ENCODE measurements at places on chromosomes 2 and 18.

GRCh38 chr2:182359027-182359989 lies 67.5 kb downstream of the PDE1A start:
- DNase-seq: no peak

DNA sequence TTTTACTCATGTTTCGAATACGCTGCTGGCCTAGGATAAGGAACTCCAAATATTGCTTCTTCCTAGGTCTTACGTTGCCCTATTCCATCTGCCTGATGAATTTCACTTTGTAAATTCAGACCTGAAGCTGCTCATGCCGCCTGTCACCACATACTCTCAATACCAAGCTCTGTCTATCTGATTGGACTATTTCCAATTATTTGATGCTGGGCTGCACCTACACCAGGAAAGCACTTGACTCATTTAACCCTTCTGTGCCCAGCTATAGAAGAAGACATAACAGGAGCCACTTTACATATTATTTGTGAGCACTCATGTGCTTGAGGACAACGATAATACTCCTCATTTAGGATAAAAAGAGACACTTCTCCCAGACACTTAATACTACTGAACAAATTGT lies 1293.9 kb upstream of the LRRTM1 start:
- DNase-seq: no peak

DNA sequence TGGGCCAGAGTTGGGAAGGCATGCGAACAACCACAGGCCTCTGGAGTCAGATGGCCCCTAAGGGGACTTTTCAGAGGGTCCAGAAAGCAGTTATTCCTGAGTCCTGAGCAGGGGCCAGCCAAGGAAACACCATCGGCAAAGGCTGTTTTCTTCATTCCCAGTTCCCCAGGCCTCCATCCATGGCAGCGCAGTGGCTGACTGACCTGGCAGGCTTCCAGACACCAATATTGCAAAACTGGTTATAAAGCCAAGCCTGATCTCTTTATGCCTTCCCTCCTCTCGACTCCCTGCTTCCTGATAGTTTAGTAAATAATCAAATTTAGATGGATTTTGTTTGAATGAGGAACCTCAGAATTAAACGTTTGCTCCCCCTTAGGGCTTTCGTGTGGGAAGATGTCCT lies 133.4 kb upstream of the ITGA6 start:
- DNase-seq: no peak

GRCh38 chr2:40155728-40156127 lies 296.2 kb downstream of the SLC8A1 start:
- DNase-seq: no peak

DNA sequence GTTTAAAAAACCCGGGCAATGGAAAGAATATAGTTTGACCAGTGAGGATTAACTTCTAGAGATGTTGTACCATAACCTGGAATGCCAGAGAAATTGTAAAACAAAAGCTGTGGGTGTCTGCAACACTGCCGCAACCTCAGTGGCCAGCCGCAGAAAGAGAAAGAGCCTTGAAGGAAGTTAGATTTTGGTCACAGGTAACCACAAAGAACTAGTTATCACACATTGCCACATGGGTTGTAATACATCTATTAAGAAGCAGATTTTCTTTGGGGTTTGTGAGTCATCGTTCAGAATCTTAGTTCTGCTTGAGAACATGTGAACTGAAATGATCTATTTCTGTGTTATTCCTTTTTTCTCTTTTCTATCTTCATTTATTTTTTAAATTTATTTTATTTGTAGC lies 222.9 kb upstream of the AGAP1 start:
- DNase-seq: peak; percentile 22

DNA sequence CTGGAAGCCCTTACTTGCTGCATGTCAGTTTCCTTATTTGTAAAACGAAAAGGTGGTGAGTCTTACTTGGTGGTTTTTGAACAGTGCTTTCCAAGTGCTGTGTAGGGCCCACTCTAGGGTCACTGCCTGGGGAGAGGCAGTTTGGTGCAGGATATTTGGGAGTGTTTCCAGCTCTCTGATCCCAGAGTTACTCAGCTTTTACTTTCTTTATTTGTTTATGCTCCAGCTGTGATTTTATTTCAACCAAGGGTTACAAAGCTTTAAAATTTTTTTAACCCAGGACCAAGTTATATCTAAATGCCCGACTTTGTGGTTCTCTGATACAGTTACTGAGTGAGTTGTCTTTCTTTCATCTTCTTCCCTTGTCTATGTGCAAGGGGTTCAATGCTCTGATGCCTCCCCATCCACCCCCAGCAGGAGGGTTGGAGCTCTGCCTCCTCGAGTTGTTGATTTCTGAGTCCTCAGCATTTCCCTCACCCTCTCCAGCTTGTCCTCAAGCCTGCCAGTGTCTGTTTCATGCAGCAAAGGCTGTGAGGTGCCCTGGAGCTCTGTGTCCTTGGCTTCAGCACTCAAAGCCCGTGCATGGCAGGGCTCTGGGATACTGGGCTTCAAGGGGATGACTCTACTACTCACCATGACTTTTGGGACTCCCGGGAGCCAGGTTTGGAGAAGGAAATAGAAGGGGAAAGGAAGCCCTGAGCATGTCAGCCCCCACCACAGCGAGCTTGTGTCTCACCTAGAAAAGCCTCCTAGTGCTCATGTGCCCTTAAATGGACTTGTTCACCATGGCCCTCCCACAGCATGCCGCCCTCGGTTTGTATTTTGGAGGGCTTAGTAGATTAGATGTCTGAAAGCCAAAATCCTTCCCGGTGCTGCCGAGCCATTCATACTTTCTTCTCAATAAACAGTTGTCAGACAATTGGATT lies 236.8 kb downstream of the SETBP1 start:
- no peak for DNase-seq

DNA sequence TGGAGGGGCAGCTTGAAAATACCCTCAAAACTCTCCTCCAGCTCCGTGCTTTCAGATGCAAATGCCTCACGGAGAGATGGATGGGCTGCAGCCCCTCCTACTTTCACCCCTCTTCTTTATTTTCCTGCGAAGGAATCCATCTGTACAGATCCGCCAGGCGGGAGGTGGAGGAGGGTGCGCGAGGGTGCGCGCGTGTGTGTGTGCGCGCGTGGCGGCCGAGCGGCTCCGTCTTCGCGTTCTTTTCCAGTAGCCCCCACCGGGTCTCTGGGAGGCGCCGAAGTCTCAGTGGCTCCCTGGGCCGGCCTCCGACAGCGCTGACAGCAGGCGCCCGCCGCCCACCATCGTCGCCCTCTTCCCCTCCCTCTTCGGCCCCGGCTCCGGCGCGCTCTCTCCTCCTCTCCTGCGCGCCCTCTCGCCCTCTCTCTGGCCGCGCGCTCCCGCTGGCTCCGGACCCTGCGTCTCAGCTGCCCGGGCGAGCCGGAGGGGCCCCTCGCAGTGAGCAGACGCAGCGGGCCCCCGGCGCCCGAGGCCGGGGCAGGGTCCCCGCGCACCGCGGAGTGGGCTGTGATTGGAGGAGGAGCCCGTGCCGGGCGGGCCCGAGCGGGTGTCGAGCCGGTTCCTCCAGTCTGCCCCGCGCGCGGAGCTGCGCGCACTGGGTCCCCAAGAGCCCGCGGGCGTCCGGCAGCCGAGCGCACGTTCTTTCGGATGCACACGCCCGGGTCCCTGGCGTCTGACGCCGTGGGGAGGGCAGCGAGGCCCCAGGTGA lies at the start of gene CDH7:
Gene CDH7 (plus strand): TSS at position 624 of the 766 bp plus-strand sequence. CDS start 11,831 bp downstream, outside the sequence.
- DNase-seq: no peak

- DNase-seq: no peak
Observed at GRCh38 chr2:66272751-66273150, 162.2 kb upstream of the MEIS1 start.

GRCh38 chr2:66389651-66390131 lies 45.2 kb upstream of the MEIS1 start:
- no peak for DNase-seq

DNA sequence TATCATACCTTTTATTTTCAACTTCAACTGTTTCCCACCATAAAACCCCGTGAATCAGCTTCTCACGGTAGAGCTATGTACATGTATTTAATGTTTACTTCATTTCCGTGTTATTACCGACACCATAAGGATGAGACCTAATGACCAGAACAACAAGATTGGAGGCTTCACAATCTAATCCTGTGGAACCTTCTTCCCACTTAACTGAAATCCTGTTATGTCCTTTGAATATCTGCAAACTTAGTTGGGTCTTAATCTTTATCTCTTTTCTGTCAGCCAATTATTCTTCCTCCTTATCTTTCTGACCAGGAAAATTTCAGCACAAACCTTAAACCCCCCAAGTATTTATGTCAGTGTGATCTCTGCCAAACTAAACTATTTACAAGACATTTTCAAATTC lies 214.4 kb downstream of the TMX3 start:
- DNase-seq: no peak

- no peak for DNase-seq
Observed at GRCh38 chr2:10095175-10095574, 15.0 kb upstream of the CYS1 start.

GRCh38 chr2:199160677-199161465 lies 296.9 kb downstream of the SATB2 start:
- no peak for DNase-seq

DNA sequence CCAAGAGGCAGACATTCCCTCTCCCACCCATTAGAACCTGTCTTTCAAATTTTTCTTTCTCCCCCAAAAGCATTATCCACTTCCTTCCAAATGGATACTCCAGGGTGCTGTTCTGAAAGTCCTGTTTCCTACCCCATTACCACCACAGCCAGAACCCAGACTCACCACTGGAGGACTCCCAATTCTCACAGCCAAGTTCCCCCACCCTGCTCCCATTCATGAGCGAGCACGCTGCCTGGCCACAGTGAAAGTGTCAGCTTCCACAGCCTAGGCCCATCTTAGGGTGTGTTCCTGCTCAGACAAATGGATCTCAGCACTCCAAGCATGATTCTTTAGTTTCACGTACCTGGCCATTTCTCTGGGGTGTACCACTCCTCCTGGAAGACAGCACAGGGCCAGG lies 3.8 kb upstream of the ANKRD53 start:
- no peak for DNase-seq

DNA sequence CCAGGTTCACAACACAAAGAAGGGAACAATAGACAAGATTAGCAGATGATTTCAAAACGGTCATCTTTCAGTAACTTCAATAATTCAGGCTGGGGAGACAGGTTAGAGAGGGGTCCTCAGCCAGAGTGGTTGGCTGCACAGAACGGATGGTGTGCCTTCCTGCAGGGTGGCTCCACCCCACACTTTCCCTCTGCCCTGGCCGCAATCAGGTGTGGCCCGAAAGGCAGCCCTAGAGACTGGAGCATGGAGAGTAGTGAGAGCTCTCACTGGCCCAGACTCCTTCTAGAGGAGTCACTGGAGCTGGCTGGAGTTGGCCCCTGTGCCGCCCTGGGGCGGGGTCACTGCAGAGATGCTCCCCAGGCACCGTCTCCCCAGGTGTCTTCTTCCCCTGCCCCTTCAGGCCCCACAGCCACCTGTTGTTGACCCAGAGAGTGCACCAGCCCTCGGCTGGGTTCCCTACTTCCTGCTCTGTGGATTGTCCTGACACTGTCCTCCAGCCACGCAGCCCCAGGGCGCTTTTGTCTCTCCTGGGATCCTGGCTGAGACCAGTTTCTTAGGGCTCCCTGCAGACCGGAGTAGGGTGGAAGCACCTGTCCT lies 126.8 kb downstream of the PXDN start:
- no peak for DNase-seq

DNA sequence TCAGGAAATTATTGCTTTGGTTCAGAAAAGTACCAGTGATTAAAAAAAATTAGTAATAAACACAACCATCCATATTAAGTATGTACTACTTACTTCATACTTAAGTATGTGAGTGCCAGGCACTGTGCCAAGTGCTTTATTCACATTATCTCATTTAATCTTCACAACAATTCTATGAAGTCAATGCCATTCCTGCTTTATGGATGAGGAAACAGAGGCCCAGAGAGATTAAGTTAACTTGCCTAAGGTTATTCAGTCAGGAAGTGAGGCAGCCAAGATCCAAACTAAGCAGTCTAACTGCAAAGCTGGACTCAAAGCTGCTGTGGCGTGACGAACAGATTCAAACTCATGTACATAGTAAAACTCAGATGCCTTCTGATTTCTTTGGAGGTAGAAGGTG lies 22.3 kb downstream of the DTNB start:
- no peak for DNase-seq

DNA sequence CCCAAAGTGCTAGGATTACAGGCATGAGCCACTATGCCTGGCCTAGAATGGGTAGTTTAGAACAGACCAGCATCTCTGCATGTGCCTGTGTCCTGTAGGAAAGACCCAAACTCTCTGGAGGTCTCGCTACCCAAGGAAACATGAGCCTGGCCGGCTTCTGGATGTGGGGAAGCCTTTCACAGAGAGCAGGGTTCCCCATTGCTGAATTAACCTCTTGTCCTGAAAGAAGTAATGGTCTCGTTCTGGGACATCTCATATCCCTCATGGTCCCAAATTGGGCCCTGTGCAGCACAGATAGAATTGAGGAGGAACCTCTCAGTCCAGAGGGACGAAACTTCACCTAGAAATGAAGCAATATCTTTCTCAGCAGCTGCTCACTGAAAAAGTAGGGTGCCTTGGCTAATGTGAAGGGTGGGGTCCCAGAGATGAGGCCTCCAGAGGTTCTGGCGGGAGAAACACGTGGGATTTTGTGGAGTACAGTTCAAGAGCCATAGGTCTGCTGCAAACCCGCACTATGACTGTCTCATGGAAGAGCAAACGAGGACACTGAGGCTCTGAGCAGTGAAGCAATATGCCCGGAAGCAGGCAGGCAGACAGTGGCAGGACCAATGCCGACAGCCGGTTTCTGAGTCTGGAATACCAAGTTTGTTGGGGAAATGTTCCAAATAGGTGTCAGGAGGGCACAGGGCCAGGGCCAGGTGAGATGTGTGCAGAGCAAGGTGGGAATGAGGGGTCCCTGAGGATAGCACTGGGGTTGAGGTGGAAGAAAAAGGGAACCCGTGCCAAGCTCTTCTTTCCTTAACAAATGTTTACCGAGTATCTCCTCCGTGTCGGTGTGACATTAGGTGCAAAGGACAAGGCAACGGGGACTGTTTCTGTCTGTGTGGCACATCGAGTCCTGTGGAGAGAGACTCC lies 121.0 kb upstream of the TWIST2 start:
- DNase-seq: no peak

GRCh38 chr2:221529943-221530652 lies 42.0 kb downstream of the EPHA4 start:
- no peak for DNase-seq

GRCh38 chr18:10559553-10560451 lies 34.0 kb downstream of the NAPG start:
- DNase-seq: no peak

Data from stimulated activated CD4-positive, alpha-beta T cell treated with anti-CD3 and anti-CD28 coated beads, TNF-alpha, amount 100 ng/mL, for 48 hours (primary cell).